ENCODE measurements at places on chromosomes 7 and 10.

- no peak for DNase-seq
Observed at GRCh38 chr10:97356318-97356914, 21.9 kb upstream of the FRAT2 start.

GRCh38 chr7:155551785-155552611, 5.6 kb upstream of the CNPY1 start:
- no peak for DNase-seq

GRCh38 chr10:118960157-118961090, 69.1 kb upstream of the NANOS1 start:
- DNase-seq: no peak

GRCh38 chr7:129650056-129650758, 38.7 kb downstream of the NRF1 start:
- DNase-seq: no peak

DNA sequence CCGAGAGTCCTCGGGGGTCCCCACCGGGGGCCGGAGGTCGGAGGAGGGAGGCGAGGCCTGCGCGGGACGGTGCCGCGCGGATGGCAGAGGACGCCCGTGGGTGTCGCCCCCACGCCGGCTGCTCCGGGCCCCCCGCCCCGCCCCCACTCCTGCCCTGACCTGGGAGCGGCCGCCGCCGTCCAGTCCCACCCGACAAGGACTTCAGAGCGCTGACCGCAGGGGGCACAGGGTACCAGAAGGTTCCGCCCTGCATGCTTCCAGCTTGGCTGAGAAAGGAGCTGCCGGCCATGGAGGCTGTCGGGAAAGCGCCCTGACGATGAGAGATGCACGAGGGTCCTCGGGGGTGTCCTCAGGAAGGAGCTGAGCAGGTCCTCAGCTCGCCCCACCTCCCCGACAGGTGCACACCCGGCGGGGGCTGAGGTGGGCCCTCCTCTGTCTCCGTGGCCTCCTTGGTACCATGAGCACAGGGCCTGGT, 57.0 kb upstream of the DNAJB6 start:
- DNase-seq: no peak

DNA sequence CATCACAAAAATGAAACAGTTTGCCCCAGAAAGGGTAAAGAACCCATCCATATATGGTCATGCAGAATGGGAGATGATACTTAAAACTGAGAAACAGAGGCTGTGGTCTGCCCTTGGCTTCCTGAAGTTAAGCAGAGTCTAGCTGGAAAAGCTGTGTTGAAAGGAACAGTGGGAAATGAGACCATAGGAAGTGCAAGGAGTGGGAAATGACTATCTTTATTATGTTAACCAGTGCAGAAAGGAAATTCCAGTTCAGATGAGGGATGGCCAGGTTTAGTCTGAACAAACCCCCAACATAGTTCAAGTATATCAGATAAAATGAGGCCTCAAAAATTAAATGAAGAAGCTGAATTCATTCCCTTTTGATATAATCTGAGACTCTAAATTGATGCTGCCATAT, 112.2 kb upstream of the TARP start:
- no peak for DNase-seq

GRCh38 chr7:21358648-21359047, 69.2 kb upstream of the SP4 start:
- DNase-seq: no peak

- no peak for DNase-seq
Observed at GRCh38 chr7:636396-636795, 90.1 kb upstream of the DNAAF5 start.

- no peak for DNase-seq
Observed at GRCh38 chr10:123202506-123202905, 48.3 kb downstream of the BUB3 start.
